ENCODE measurements at places on chromosomes 7 and 10.

DNA sequence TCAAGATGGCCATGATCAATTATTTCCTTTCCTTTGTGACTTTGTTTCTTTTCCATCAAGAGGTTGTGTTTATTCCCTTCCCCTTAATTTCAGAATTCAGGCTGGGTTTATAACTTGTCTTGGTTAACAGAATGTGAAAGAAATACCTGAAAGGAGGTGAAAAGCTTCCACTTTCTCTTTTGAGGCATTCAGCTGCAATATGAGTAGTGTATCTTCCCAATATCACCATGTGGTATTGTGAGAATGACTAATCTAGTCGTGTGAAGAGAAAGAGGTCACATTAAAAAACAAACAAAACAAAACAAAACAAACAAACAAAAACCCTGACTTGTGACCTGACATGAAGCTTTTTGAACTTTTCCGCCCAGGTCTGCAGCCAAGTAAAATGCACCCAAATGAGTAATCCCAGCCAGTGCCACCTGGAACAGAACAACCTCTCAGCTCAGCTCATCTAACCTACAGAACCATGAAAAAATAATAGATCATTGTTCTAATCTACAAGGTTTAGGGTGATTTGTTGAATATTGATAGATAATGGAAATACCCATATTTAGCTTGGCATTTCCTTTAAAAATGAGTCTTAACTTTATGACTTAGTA lies 70.8 kb upstream of the TEX47 start:
- no peak for DNase-seq

- DNase-seq, result no peak
These were observed 490.2 kb upstream of the AUTS2 start for GRCh38 chr7:69108097-69108496.

DNA sequence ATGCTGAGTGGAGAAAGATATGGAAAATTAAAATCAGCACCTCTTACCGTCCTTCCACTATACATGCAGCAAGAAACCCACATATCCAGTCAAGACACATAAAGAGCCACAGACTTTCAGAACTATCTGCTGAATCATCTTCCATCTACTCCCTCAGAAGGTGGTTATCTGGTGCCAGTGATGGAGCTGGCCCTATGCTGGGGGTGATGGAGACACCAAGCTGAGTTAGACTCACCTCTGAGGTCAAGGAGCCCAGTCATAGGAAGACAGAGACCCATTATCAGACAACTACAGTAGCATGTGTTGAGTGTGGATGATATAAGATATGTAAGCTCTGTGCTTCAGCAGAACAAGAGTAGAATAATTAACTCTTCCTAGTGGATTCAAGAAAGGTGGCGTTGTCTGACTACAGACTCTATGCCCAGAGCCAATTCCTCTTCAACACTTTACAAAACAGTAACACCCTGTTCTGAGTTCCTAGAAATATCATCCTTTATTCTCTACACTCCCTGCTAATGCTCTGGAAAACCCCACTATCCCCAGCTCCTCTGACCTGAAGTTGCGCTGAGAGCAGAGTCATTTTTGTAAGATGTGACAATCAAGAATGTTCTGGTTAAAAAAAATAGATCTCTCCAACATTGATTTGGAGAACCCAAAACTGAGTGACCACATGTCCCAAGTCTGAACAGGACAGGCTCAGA lies 14.3 kb downstream of the CYP3A5 start:
- DNase-seq, result no peak

DNA sequence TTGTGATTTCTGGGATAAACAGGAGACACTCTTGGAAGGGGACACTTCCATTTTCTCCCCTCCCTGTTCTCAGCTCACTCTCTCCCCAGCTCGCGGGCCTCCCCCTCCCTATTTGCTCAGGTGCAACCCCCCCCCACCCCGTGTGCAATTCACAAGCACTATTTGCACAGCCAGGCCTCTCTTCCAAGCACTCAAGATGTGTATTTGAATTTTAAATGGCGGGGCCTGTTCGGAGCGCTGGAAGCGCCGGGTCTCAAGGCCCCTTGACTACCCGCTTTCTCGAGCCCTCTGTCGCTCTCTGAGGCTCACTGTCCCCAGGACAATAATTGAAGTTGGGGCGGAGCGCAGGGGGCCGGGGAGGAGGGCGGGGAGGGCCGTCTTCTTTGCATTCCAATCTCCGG lies 7.8 kb downstream of the SHH start:
- DNase-seq, result no peak

DNA sequence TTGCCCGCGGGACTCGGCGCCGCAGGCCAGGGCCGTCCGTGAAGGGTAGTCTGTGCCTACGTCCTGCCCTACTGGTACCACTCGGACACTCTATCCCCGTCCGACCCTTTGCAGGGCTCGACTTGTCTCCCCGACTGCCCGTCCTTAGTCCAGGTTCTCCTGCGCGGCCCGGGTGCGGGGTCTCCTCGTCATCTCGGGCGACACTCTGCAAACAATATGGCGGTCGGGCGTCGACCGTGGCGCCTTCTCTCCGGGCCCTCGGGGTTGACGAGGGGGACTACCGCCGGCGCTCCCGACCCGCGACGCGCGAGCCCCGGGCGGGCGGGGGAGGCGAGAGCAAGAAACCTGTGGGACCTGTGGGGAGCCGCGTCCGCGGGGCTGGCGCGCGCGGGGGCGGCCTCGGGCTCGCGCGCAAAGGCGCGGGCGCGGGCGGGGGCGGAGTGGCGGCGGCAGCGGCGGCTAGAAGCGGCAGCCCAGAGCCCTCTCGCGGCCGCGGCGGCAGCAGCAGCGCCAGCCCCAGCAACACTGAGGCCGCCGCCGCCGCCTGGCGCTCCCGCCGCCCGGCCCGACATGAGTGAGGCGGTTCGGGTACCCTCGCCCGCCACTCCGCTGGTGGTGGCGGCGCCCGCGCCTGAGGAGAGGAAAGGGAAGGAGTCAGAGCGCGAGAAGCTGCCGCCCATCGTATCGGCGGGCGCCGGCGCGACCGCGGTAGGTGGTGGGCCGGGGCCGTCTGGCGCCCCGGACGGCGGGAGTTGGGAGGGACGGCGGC lies at the start of gene HECTD2:
HECTD2 (plus strand) TSS at position 476 of the 769 bp plus-strand sequence; CDS start at position 571, 95 bp downstream.
- DNase-seq, result peak; percentile 91

DNA sequence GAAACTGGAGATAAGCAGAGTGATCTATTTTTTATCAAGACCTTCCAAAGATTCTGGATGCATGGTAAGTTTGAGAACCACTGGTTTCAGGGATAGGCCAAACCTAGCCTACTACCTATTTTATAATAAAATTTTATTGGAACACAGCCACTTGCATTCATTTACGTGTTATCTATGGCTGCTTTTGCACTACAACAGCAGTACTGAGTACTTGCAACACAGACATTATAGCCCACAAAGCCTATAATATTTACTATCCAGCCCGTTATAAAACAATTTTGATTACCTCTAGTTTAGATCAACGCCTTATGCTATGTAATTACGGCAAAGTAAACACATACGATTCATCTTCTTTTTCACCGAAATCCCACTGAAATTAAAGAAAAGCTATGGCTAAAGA lies 18.4 kb downstream of the STEAP1 start:
- DNase-seq, result no peak

GRCh38 chr7:142717453-142717852 lies 31.8 kb upstream of the PRSS1 start:
- DNase-seq, result no peak

GRCh38 chr10:97961945-97962344 lies 68.5 kb downstream of the CRTAC1 start:
- no peak for DNase-seq

- no peak for DNase-seq
These were observed 157.9 kb upstream of the ZMIZ1 start for GRCh38 chr10:78910886-78911285.

- DNase-seq, result no peak
These were observed 29.4 kb upstream of the PNLIPRP3 start for GRCh38 chr10:116398224-116398623.

DNA sequence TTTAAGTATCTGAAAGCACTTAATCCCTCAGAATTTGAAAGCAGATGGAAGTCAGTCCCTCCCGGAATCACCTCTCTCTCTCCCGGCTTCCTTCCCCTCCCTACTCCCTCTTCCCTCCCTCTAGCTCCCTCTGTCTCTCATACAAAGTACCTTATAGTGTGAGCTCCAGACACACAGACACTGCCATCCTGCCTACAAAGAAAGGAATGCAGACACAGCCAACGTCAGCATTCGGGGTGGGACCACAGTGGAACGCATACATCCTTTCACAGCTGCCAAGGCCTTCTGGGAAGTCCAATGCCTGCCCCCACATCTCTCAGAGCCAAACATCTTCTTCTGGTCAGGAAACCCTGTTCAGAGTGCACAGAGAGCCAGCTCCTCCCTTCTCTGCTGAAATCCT lies 9.3 kb downstream of the NOD1 start:
- DNase-seq, result no peak

DNA sequence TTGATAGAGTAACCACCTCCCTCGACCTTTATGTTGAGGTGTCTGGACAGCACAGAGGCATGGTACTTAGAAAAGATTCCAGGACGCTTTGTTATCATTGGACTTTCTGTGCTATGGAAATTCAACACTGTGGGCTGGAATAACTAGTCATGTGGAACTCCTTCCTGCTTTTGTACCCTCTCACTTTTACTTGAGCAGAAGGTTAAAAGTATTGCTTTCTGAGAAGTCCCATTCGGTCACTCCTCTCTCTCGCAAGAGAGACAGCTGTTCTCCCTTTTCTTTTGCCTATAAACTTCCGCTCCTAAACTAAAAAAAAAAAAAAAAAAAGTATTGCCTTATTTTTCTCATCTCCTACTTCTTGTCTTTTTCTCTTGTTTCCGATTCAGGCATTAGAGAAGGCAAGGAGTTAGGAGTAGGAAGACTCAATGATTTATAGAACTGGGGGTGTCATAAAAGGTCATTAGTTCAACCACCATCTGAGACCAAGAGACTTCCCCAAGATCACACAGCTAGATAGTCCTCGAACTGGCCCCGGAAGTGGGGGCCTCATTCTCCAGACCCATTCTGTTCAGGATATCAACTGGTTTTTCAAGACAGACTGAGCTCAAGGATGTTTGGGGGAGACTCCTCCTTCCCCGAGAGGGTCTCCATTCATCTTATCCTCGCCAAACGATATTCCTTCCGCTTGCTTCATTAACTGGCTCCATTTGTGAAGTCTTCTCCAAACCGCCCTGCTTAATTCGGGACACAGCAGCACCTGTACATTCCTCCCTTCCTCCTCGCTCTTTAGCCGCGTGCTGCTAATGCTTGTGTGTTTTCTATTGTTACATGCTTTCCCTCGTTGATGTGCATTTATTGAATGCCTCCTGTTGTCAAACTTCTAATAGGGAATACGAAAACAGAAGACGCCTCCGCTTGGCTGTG lies 995 bp upstream of the INPP5F start:
- no peak for DNase-seq

DNA sequence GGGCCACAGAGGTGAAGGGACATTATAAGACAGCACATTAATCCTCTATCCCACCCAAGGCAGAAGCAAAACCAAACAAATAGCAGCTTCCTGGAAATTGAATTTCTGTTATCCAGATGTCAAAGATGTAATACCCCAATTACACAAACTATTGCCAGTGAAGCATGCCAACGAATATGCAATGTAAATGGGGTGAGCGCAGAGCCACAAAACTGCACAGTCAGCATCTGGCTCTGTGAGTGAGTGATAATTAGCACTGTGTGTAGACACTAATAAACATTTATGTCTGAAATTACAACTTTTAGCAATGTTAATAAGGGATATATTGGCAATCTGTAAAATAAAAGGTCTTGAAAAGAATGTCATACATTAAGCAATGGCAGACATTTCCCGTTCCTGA lies 3.2 kb downstream of the BEND7 start:
- DNase-seq, result no peak

DNA sequence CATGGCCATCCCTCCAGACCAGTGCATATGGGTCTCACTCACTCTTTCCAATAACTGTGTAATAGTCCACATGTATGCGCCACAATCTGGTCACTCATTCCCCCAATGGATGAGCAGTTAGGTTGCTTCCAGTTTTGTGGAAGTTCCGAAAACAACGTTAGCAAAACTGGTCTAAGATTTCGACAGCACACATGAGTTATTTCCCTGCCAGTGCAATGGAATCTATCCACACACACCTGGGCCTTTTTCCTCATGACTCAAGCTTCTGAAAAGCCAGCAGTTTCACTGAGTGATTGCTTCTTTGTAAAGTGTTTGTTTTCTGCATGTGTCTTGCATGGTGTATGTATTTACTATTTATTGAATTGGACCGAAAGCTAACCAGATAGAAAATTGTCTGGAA lies 58.8 kb upstream of the FHIP2A start:
- no peak for DNase-seq

DNA sequence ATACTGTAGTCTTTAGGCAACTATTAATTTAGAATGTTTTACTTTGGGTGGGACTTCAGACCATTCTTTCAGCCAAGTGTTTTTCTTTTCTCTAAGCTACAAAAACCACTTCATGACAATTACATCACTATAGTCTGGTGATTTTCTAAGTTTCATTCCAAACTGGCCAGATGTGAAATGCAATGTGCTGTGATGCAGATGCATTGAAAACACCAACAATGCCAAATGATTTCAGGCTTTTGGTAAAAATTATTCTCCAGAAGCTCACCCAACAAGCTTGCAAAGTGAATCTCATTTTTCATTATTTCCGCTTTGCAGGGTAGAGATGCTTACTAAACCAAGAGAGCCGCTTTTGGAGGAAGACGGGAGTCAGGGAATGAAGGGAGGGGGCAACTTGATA lies 118.4 kb upstream of the ANK3 start:
- no peak for DNase-seq

All from T-helper 2 cell (primary cell).